Spinal cord (tissue), 10 donors: ENCODE measurements at places on chromosomes 3 and 15.

DNA sequence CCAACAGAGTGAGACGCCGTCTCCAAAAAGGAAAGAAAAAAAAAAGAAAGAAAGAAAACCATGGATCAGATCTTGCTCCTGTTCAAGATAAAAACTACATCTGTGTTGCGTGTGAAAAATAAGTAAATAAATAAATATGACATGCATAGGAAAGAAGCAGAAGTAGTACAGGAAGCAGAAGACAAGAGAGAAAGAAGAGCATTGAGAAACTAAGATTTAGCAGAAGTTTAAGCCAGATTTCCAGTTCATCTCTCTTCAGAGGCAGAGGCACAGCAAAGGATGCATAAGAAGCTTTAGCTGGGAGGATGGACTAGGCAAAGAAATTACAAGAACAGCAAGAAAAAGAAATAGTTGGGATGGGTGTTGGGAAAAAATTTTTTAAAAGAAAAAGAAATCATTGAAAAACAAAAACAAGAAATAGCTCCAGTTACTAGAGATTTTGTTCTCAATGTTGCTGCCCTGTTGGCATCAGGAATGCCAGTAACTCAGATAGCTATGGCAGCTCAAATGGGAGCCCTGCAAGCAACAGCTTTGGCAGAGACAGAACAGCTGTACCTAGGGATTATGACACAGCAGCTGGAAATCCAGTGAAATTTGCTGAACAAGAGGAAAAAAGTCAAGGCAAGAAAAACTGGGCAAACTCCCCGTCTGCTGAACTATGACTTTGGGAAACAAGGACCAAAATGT, 17.3 kb downstream of the AP3S2 start:
- no peak overlapping the region for H3K4me3 ChIP-seq
- no peaks in the 10 kb centered on the region for H3K27me3 ChIP-seq
- no peaks in the 10 kb centered on the region for H3K4me1 ChIP-seq
- H3K27ac ChIP-seq, result no peak overlapping the region
- peaks cover 19% of the 10 kb centered on the region for H3K36me3 ChIP-seq
- no peak for DNase-seq

DNA sequence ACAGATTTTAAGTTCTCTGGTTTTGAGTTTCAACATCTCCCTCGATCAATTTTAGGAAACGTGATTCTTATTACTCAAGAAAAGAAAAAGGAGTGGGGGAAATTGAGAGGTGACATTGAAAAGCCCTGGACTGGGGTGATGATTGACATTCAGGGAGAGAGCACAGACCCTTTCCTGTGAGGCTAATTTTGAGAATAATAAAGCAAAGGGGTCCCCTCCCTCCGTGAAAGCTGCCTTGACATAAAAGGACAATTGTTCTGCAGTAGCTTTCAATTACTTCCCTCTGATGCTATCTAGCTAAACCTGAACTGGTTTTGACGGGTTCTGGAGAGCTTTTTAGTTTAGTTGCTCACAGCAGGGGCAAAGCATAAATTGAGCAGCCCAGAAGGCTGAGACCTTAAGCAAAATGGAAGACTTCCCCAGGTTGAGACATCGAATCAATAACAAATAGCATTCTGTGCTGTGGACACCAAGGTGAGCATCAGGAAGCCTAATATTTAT, 14.4 kb upstream of the CMTM8 start:
- DNase-seq, result no peak
- H3K36me3 ChIP-seq, result no peaks in the 10 kb centered on the region
- H3K4me1 ChIP-seq, result no peaks in the 10 kb centered on the region
- H3K27me3 ChIP-seq, result no peaks in the 10 kb centered on the region

DNA sequence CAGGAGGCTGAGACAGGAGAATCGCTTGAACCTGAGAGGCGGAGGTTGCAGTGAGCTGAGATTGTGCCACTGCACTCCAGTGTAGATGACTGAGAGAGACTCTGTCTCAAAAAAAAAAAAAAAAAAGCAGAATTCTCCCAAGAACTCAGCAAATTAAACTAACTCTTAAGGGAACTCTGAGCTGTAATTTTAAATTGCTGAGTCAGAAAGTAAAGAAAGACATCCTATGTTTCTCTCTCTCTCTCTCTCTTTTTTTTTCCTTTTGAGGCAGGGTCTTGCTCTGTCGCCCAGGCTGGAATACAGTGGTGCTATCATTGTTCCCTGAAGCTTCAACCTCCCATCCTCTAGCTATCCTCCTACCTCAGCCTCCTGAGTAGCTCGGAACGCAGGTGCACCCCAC, 20.0 kb upstream of the PHC3 start:
- no peaks in the 10 kb centered on the region for H3K4me1 ChIP-seq
- no peak overlapping the region for H3K27ac ChIP-seq
- no peaks in the 10 kb centered on the region for H3K27me3 ChIP-seq
- H3K4me3 ChIP-seq, result no peak overlapping the region
- no peak for DNase-seq

GRCh38 chr3:178370387-178370786, 165.8 kb upstream of the KCNMB2 start:
- no peaks in the 10 kb centered on the region for H3K36me3 ChIP-seq
- no peak overlapping the region for H3K4me3 ChIP-seq
- H3K4me1 ChIP-seq, result no peaks in the 10 kb centered on the region
- H3K27me3 ChIP-seq, result no peaks in the 10 kb centered on the region

DNA sequence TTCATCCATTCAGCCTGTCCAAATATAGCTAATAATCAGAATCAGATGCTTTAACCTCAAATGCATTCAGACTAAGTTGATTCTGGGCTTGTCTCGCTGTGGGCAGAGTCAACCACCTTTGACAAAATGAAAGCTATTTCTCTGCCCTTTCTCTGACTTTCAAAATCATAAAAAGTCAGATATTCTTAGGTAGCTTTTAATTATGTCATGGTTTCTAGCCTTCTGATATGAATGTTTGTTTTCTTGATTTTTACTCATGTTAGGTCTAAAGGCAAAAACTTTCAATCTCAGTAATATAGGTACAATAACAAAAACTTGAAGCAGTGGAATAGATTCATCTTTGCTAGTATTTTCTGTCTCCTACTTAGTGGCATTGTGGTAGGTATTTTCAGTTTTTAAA, 25.3 kb upstream of the C15orf61 start:
- DNase-seq, result no peak
- H3K4me3 ChIP-seq, result no peak overlapping the region
- no peaks in the 10 kb centered on the region for H3K4me1 ChIP-seq
- H3K27me3 ChIP-seq, result no peaks in the 10 kb centered on the region

- no peak overlapping the region for H3K4me3 ChIP-seq
- H3K27ac ChIP-seq, result no peak overlapping the region
- no peaks in the 10 kb centered on the region for H3K27me3 ChIP-seq
- peaks cover 2% of the 10 kb centered on the region for H3K4me1 ChIP-seq
- no peaks in the 10 kb centered on the region for H3K36me3 ChIP-seq
These were observed 110.1 kb upstream of the TPM1 start for GRCh38 chr15:62932436-62932835.

DNA sequence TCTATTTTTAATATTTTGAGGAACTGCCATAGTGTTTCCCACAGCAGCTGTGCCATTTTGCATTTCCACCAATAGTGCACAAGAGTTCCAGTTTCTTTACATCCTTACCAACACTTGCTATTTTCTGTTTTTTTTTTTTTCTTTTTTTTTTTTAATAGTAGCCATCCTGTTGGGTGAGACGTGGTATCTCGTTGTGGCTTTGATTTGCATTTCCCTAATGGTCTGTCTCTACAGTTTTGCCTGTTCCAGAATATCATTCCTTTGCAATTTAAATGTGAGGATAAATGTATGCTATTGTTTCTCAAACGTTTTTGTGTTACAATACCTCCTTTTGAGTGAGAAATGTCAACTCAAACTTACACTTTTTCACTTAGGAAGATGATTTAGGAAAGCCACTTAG, 22.4 kb downstream of the RCN2 start:
- no peak for DNase-seq
- H3K27ac ChIP-seq, result no peak overlapping the region
- no peak overlapping the region for H3K4me3 ChIP-seq
- no peaks in the 10 kb centered on the region for H3K27me3 ChIP-seq
- no peaks in the 10 kb centered on the region for H3K4me1 ChIP-seq
- peaks cover 5% of the 10 kb centered on the region for H3K36me3 ChIP-seq

GRCh38 chr3:83941990-83942745, 1016.6 kb upstream of the CADM2 start:
- no peaks in the 10 kb centered on the region for H3K4me1 ChIP-seq
- no peak overlapping the region for H3K4me3 ChIP-seq
- no peaks in the 10 kb centered on the region for H3K36me3 ChIP-seq
- no peak for DNase-seq
- no peaks in the 10 kb centered on the region for H3K27me3 ChIP-seq

DNA sequence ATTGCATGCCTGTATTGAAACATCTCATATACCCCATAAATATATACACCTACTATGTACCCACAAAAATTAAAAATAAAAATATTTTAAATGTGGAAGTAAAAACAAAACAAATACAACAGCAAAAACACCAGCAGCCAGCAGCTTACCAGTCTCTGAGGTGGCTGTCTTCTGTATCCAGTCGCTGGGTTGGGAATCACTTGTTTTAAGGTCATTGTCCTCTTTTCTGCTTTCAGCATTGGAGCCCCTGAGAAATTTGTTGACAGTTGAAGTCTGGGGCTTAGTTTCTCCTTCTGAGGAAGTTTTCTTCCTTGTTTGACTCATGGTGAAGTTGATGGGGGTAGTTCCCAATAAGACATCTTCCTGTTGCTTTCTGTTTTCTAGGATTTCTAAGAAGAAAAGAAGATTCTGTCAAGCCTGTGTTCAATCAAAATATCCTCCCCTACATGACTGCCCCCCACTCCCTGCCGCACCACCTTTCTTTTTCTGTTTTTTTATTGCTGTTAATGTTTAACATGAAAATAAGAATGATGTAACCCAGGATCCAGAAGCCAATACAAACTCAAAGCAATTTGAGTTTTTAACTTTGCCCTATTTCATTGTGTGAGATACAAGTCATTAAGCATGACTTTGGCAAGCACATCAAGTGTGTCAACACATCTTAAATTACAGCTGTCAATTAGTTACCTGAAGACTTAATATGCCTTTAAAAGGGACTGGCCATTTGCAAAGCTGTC, at the start of gene LRRC31:
Gene LRRC31 (minus strand): TSS at position 452 of the 737 bp plus-strand sequence. CDS start 128 bp downstream, at position 324.
- no peaks in the 10 kb centered on the region for H3K36me3 ChIP-seq
- H3K27me3 ChIP-seq, result no peaks in the 10 kb centered on the region
- no peak within 1 kb of the TSS for H3K4me3 ChIP-seq
- H3K27ac ChIP-seq, result no peak within 1 kb of the TSS

GRCh38 chr3:37811625-37812498, 49.8 kb upstream of the CTDSPL start:
- H3K4me1 ChIP-seq, result peaks cover 5% of the 10 kb centered on the region
- no peak overlapping the region for H3K27ac ChIP-seq
- no peaks in the 10 kb centered on the region for H3K27me3 ChIP-seq
- DNase-seq, result no peak

DNA sequence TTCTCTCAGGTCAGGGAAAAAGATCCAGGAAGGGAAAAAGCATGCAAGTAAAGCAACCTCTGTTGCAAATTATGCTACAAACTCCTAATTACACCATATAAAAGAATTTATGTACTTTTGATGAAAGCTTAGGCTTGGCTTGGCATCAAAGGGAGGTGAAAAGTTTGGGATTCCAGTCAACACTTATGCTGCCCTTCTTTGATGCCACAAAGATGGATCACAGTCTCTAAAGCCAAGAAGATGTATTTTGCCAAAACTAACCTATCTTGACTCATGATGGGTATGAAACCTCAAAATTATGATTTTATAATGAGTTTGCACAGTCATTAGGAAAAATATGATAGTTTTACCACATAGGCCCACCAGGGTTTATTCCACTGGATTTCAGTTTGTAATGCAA, 101.0 kb upstream of the CCDC80 start:
- no peak overlapping the region for H3K4me3 ChIP-seq
- no peaks in the 10 kb centered on the region for H3K4me1 ChIP-seq
- H3K36me3 ChIP-seq, result no peaks in the 10 kb centered on the region
- no peak overlapping the region for H3K27ac ChIP-seq
- H3K27me3 ChIP-seq, result no peaks in the 10 kb centered on the region
- DNase-seq, result no peak

DNA sequence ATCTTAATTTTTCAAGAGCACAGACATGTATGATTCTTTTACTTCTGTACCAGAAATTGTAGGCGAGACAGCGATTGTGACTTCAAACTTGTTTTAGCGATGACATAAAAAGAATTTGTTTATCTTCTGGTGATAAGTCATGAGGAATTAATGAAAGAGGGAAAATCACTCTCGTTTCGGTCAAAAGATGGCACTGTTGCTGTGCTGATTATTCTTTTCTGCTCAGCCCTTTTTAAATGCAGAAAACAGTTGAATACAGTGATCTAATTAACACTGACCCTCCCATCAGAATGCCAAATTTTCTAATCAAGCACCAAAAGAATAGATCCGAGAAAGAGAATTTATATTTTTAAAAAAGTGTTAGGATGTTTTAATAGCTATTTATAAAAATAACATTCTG, 52.6 kb downstream of the NSUN3 start:
- peak; percentile 91 for DNase-seq
- no peaks in the 10 kb centered on the region for H3K4me1 ChIP-seq
- no peaks in the 10 kb centered on the region for H3K36me3 ChIP-seq
- no peaks in the 10 kb centered on the region for H3K27me3 ChIP-seq
- H3K27ac ChIP-seq, result no peak overlapping the region

DNA sequence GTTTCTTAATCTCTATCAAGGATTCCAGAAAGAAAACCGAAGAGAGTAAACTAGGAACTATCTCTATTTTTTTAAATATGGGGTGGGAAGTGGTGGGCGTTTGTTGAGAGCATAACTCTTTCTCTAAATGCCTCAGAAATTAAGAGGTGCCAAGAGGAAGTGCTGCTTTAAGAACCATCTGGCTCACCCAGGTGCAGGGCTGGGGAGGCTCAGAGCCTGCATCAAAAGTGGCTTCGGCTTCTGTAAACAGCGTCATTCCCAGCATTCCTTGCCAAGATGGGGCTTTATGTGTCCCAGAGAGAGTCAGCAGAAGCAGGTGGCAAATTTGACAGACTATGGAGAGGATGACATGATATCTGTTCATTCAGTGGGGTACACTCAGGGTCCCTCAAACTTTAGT, 123.3 kb upstream of the BFSP2 start:
- no peak for DNase-seq
- no peaks in the 10 kb centered on the region for H3K27me3 ChIP-seq
- H3K4me1 ChIP-seq, result peaks cover 3% of the 10 kb centered on the region
- no peak overlapping the region for H3K27ac ChIP-seq
- H3K4me3 ChIP-seq, result no peak overlapping the region

- no peak overlapping the region for H3K27ac ChIP-seq
- no peaks in the 10 kb centered on the region for H3K36me3 ChIP-seq
- H3K27me3 ChIP-seq, result peaks cover 7% of the 10 kb centered on the region
- no peak overlapping the region for H3K4me3 ChIP-seq
- H3K4me1 ChIP-seq, result peaks cover 7% of the 10 kb centered on the region
These were observed 540 bp upstream of the KLHL40 start for GRCh38 chr3:42684632-42685362.

DNA sequence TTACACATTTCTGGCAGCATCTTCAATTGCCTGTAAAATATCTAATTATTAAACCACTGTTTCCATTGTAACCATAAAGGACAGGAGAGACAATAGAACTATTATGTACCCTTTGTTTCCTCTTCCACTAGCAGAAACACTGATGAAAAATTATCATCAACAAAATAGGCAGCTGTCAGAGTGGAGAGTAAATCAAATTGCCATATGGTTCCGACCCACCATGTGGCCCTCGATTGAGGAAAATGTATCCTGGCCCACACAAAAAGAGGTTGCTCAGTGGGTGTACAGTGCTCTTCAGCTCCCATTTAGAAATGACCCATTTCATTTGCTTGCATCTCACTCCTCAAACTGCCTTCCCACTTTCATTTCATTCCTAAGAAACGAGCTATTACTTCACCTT, 570.6 kb upstream of the UBE2E2 start:
- H3K27me3 ChIP-seq, result no peaks in the 10 kb centered on the region
- H3K27ac ChIP-seq, result no peak overlapping the region
- no peak for DNase-seq
- H3K4me3 ChIP-seq, result no peak overlapping the region

GRCh38 chr3:134827213-134827612, 32.2 kb downstream of the EPHB1 start:
- H3K4me3 ChIP-seq, result no peak overlapping the region
- no peaks in the 10 kb centered on the region for H3K36me3 ChIP-seq
- no peaks in the 10 kb centered on the region for H3K4me1 ChIP-seq
- no peak for DNase-seq
- no peaks in the 10 kb centered on the region for H3K27me3 ChIP-seq
- H3K27ac ChIP-seq, result no peak overlapping the region
